ENCODE measurements at places on chromosomes 3 and 15.

GRCh38 chr15:96031426-96032110 is 298.9 kb upstream of the NR2F2 start:
- no peak for DNase-seq

- no peak for DNase-seq
Measured at GRCh38 chr3:72350761-72351505, 497.3 kb downstream of the SHQ1 start.

- DNase-seq: no peak
Measured at GRCh38 chr3:48086705-48087104, 70.5 kb upstream of the MAP4 start.

GRCh38 chr3:60228823-60229222 is 1022.4 kb downstream of the FHIT start:
- no peak for DNase-seq

- no peak for DNase-seq
Measured at GRCh38 chr3:50612234-50612882, 784 bp upstream of the CISH start.

- DNase-seq: no peak
Measured at GRCh38 chr3:63631670-63632069, 20.8 kb upstream of the SNTN start.

DNA sequence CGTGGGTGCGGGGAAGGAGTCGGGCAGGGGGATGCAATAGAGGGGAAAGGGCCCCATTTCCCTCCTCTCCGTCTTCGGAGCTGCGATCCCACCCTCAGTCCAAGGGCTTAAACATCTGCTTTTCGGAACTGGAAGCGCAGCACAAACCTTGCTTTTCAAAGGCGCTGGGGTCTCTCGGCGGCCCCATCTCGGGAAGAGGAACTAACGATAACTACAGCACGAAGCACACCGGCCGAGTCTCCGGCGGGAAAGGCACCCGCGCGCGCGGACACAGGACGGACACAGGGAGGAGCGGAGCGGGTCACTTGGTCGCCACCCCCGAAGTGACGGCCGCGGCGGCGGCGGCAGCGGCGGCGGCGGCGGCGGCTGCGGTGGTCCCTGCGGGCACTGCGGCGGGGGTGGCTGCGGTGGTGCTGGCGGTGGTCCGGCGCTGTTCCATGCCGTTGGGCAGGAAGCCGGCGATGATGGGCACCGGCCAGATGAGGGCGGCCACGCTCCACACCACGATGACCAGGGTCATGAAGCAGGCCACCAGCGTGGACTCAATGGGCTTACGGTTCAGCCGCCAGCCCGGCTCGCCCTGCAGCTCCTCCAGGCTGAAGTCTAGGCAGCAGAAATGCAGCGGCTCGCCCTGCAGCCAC is 1.1 kb downstream of the TMEM158 start:
- peak; percentile 83 for DNase-seq
